Left renal cortex interstitium (tissue), 4 donors: ENCODE measurements at places on chromosomes 7 and 10. TPM values are rescaled to one million over a fixed set of nuclear protein-coding genes. Genes with fewer than 3 reads are reported as not detected.

DNA sequence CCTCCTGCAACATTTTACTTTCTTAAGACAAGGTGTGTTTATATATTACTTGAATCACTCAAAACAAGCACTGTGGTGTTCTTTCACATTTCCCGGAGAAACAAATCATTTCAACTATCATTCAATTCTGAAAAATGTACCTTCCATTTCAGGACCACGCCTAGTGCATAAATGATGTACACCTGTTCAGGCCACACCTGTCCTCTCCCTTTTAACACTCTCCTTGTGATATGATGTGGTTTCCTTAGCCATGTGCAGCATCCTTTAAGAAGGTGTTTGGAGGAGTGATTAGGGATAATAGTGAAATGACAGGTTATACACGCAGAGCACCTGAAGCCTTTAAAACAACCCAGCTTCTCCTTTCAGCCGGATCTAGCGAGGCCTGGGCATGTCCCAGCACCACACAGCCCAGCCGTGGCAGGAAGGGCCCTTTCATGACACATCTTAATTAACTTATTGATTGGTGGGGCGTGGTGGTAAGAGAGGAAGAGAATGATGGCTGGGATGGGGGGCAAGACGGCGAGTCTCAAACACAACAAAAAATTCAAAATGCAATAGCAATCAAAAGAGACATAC is 26.9 kb downstream of the ABLIM1 start:
- no peak for DNase-seq

GRCh38 chr7:54394834-54395233 is 147.3 kb upstream of the VSTM2A start:
- DNase-seq, result no peak

Gene C10orf62
- polyA plus RNA-seq, result 0.29 TPM

Gene LBX1
- not detected for polyA plus RNA-seq

GRCh38 chr10:111077785-111078504 is 1.1 kb downstream of the ADRA2A start:
- DNase-seq, result no peak

DNA sequence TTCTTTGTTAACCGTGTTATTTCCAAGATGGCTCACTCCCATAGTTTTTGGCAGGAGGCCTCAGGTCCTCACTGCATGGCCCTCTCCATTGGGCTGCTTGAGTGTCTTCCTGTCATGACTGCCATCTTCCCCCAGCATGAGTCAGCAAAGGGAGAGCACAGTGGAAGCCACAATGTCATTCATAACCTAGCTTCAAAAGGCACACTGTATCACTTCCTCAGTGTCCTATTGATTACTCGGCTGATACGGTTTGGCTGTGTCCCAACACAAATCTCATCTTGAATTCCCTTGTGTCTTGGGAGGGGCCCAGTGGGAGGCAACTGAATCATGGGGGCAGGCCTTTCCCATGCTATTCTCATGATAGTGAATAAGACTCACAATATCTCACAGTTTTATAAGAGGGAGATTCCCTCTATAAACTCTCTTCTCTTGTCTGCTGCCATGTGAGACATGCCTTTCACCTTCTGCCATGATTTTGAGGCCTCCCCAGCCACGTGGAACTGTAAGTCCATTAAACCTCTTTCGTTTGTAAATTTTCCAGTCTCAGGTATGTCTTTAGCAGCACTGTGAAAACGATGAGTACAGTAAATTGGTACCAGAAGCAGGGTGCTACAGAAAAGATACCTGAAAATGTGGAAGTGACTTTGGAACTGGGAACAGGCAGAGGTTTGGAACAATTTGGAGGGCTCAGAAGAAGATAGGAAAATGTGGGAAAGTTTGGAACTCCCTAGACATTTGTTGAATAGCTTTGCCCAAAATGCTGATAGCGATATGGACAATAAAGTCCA is 106.5 kb downstream of the PRLHR start:
- no peak for DNase-seq

- DNase-seq, result no peak
Observed at GRCh38 chr10:61845950-61846268, 55.6 kb upstream of the ARID5B start.

Gene PRRT4
- 0.73 TPM for polyA plus RNA-seq
